ENCODE measurements at places on chromosomes 4 and X.

- no peak for DNase-seq
Observed at GRCh38 chrX:14843666-14844065, 29.2 kb downstream of the FANCB start.

- no peak for DNase-seq
Observed at GRCh38 chr4:8727131-8727530, 134.6 kb downstream of the CPZ start.

DNA sequence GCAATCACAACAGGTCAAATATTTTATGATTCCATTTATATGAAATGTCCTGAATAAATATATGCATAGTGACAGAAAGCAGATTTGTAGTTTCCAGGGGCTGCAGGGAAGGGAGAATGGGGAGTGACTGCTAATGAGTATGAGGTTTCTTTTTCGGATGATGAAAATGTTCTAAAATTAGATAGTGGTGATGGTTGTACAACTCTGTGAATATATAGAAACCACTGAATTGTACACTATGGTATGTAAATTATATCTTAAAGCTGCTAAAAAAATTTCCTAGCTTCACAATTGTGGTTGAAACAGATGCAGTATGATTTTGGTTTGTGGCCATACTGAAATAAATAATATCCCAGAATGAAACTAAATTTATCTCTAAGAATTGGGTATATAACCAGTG is 12.9 kb upstream of the IL2 start:
- no peak for DNase-seq

DNA sequence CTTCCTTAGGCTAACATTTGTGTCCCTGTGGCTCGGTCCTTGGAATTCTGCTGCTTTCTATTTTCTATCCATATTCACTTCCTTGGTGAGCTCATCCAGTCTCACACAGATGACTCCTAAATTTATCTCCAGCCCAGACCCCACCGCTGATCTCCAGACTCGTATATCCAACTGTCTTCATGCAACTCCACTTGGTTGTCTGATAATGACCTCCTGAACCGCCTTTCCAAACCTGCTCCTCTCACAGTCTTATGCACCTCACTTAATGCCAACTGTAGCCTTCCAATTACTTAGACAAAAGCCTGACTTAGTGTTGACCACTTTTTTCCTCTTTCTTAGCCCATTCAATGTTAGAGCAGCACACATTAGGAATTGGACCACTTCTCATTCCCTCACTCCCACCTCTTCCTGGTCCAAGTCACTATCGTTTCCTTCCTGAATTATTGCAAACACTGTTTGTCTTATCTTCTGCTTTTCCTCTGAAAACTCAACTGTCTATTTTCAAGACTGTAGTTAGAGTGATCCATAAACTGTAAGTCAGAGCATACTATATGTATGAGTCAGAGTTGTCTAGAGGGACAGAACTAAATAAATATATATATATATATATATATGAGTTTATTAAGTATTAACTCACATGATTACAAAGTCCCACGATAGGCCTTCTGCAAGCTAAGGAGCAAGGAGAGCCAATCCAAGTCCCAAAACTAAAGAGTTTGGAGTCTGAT is 292.5 kb downstream of the UNC5C start:
- no peak for DNase-seq

GRCh38 chr4:21991562-21991961 is 43.0 kb upstream of the KCNIP4 start:
- DNase-seq = no peak

- DNase-seq = no peak
Observed at GRCh38 chrX:47958761-47959342, 44.9 kb downstream of the ZNF182 start.

DNA sequence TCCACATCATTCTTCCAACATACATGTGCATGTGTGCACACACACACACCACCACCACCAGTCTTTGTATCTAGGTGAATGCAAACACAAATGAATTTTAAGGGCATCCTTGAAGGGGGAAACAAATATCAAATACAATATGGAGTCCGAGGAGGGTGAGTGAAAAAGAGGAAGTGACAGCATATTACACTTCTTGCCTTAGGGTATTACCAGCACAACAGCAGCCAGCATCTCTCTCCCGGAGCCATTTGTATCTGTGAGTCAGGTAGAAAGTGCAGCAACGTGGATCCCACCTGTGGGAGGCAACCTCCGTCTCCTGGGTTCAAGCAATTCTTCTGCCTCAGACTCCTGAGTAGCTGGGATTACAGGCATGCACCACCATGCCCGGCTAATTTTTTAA is 483.2 kb downstream of the SMARCA1 start:
- no peak for DNase-seq

DNA sequence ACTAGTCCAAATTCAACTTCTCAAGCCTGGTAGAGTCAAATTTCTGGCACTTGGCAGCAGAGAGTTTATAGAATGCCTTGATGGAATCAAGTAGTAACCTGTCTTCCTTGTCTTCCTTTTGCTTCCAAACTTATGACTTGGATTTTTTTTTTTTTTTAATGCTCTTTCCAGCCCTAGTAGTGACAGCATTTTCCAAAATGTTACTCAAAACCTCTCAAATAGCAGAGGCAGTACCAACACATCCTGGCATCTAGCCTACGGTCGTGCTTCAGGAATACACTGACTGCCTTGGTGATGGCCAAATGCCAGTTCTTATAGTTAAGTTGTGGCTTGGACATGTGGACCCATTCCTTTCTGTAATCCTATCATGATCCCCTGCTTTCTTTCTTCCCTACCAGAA is 46.0 kb downstream of the GALNT7 start:
- DNase-seq = no peak

- DNase-seq = no peak
Observed at GRCh38 chrX:47460561-47460960, 22.5 kb downstream of the ZNF41 start.

- DNase-seq = no peak
Observed at GRCh38 chr4:40514497-40514951, 115.1 kb downstream of the RBM47 start.

Measured in left cardiac atrium (tissue), 4 donors.